ENCODE measurements at places on chromosomes 6 and 20.

- DNase-seq = no peak
These were observed 109.3 kb upstream of the AFDN start for GRCh38 chr6:167717455-167717854.

GRCh38 chr6:90219209-90219985 lies 77.2 kb downstream of the BACH2 start:
- DNase-seq = peak; percentile 93

DNA sequence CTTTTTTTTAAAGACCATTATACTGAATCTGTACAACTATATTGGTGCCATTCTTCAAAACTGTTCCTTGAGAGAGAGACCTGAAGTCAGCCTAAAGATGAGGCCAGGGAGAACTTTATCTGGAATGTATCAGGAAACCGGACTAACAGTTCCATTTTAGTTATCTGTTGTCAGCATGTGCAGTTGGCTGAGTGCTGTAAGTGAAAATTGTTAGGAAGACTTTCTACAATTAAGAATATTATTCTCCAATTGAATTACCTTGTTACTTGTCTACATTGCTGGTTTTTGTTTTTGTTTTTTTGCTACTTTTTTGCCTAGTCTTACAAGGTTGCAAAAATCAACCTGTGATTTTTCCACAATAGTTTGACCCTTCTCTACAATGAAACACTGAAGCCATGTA lies 7.5 kb downstream of the CEP57L1 start:
- no peak for DNase-seq

DNA sequence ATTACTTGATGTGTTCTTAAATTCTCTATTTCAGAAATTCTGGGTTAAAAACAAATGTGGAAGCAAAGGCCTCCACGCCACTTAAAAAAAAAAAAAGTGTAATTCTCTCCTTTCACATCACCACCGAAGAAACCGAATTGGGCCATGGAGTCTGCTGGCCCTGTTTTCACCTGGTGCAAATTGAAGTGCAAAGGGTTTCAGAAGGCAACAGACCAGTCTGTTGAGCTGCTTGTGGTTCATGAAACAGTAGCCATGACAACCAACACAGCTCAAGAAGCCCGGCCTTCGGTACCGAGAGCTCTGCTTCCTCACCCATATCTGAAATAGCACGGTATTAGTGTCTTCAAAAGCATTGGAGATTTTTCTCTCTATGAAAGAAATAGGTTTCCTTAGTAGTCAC lies 63.1 kb downstream of the GMPR start:
- no peak for DNase-seq

GRCh38 chr6:25959890-25960536 lies 2.6 kb upstream of the TRIM38 start:
- peak; percentile 23 for DNase-seq
